Renal cortical epithelial cell (primary cell): ENCODE measurements at places on chromosomes 4 and X.

GRCh38 chrX:123731258-123731986, 1.4 kb downstream of the THOC2 start:
- DNase-seq: peak; percentile 32

GRCh38 chr4:181475781-181476507, 767.3 kb upstream of the TENM3 start:
- DNase-seq: no peak

DNA sequence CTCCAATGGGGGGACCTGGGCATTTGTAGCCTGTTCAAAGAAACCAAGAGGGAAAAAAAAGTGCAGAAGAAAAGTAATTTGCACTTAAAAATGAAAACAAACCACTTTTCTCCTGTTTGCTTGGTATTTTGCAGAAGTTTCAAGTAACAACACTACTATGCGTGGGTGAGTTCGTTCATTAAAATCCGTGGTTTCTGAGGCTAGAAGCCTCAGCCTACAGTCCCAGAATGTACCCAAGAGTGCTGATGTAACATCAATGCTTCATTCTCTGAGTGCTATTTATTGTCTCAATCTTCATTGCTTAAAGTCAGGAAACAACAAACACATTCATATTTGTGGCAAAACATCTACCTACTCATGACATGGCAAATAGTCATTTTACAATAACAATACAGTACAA, 29.2 kb downstream of the LGI2 start:
- DNase-seq: no peak

DNA sequence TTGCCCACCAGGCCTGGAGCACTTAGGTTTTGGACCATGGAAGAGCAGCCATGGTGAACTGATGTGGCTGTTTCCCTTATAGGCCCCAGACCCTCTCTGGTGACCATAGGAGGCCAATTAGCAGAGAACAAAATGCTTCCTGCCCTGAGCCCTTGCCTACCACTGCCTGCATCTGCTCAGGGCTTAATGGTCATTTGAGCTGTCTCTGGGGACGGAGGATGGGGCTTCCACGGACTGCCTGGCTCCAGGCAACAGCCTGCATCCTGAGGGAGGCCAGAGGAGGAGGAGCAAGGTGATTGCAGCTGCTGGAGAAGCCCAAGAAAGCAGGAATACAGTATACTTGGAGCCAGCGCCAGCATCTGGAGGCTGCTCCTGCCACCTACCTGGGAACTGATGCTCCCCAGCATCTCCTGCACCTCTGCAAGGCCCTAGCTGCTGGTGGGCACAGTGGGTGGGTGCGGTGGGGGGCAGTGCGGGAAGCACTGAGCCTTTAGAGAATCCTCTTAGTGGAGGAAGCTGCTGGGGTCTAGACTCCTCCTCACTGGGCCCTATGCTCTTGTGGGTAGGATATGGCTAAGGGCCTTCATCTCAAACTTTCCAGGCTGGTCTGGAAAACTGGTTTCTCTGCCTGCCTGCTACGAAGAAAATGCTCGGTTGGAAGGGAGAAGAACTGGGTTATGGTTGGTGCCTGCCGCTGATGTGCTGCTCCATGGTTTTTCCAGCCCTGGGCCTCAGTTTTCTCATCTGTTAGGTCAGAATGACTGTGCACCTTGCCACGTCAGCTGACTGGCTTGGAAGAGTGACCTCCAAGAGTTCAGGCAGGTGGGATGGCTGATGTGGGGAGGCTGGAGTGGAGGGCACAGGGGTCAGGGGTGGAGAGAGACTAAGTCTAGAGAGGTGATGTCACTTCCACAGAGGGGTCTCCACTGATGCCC, 158.8 kb upstream of the PJA1 start:
- DNase-seq: no peak

- DNase-seq: no peak
Observed at GRCh38 chrX:5242091-5242790, 986.4 kb downstream of the NLGN4X start.

GRCh38 chr4:85787133-85787532, 312.2 kb downstream of the ARHGAP24 start:
- peak; percentile 81 for DNase-seq

GRCh38 chrX:105179644-105180043, 40.9 kb downstream of the TEX13A start:
- no peak for DNase-seq

DNA sequence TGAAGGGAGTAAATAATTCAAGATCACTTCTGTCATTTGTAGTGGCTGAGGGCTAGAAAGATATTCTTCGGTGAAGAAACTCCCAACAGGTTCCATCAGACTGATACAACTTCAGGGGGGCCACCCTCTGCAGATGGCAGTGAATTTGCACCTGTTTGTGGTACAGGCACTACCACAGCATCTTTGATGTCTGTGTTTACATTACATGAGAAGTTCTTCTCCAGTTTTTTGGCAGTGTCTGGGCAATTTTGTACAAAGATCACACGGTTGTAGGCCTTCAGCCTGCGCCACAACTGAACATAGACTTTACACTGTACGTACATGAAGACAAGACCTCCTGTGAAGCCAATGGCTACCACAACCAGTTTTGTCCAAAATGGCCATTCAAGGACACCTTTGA, 34.2 kb downstream of the TMA16 start:
- no peak for DNase-seq

- no peak for DNase-seq
Observed at GRCh38 chr4:184936071-184936470, 82.2 kb upstream of the HELT start.

DNA sequence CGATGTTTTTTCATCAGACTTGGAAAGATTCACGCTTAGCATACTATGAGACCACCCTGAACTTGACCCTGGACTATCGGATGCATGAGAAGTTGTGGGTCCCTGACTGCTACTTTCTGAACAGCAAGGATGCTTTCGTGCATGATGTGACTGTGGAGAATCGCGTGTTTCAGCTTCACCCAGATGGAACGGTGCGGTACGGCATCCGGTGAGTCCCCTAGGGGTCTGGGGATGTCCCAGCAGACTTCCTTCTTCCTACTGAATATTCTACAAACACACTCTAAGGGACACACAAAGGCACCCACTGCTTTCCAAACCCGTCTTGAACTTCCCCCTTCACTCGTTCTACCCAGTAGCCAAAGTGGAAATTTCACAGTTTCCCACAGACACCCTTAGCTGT, 9.3 kb downstream of the GABRQ start:
- DNase-seq: no peak

- peak; percentile 36 for DNase-seq
Observed at GRCh38 chr4:4333265-4333706, 43.2 kb downstream of the ZBTB49 start.

- no peak for DNase-seq
Observed at GRCh38 chrX:35444671-35445355, 353.3 kb upstream of the MAGEB16 start.

- no peak for DNase-seq
Observed at GRCh38 chr4:76895619-76896018, 2.3 kb downstream of the SOWAHB start.

- no peak for DNase-seq
Observed at GRCh38 chr4:38715050-38715449, 51.1 kb downstream of the KLF3 start.

GRCh38 chrX:670645-671044, 40.1 kb downstream of the SHOX start:
- no peak for DNase-seq
